ENCODE measurements at places on chromosomes 3 and 15. TPM values are rescaled to one million over a fixed set of nuclear protein-coding genes. Genes with fewer than 3 reads are reported as not detected.
A peak's percentile ranks its signal among the peaks of the same experiment; 100 is the strongest.

DNA sequence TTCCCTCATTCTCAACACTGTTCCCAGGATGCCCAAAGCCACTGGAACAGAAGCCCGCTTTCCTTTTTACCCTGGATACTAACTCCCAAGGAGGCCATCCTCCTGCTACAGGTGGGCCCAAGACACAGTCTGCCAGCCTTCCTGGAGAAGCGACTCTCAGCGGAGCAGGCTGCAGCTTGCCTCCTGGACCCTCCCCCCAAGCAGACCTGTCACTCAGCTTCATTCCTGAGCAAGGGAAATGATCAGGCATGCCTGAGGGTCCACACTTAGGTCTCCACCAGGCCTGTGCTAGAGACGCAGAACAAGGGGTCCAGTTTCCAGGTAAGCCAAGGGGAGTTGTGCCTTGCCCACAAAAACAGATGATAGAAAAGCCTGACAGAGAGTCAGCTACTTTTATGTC, 62.8 kb downstream of the SLCO2A1 start:
- no peak overlapping the region for H3K4me3 ChIP-seq
- no peaks in the 10 kb centered on the region for H3K36me3 ChIP-seq
- DNase-seq = no peak
- no peaks in the 10 kb centered on the region for H3K27me3 ChIP-seq
- H3K27ac ChIP-seq = no peak overlapping the region

GRCh38 chr3:190024912-190025311, 95.8 kb downstream of the P3H2 start:
- no peak overlapping the region for H3K4me3 ChIP-seq
- H3K27me3 ChIP-seq = peaks cover 4% of the 10 kb centered on the region
- no peak overlapping the region for H3K27ac ChIP-seq
- no peaks in the 10 kb centered on the region for H3K4me1 ChIP-seq

- DNase-seq = peak; percentile 20
- peaks cover 80% of the 10 kb centered on the region for H3K4me1 ChIP-seq
- H3K36me3 ChIP-seq = peaks cover 16% of the 10 kb centered on the region
Observed at GRCh38 chr15:85543741-85544155, 163.3 kb downstream of the AKAP13 start.

DNA sequence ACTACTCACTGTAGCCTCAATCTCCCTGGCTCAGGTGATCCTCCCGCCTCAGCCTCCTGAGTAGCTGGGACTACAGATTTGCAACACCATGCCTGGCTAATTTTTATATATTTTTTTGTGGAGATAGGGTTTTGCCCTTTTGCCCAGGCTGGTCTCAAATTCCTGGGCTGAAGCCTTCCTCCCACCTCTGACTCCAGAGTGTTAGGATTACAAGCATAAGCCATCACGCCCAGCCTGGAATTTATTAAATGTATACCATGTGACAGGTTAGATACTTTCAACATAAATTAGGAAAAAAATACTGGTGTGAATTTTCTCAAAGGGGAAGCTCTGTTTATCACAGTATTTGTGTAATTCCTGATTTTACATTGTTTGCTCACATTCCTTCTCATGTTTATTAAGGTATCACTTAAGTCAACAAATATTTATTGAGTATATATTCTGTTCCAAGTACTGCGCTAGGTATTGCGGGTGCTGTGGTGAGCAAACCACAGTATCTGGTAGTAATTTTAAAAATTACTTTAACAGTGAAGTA, 24.8 kb downstream of the PPP4R2 start:
- no peak for DNase-seq
- H3K27me3 ChIP-seq = no peaks in the 10 kb centered on the region
- H3K36me3 ChIP-seq = peaks cover 14% of the 10 kb centered on the region
- peaks cover 71% of the 10 kb centered on the region for H3K4me1 ChIP-seq

The LRRC2 gene
- total RNA-seq = not detected

The LYZL4 gene
- total RNA-seq = not detected

GRCh38 chr3:87333393-87333892, 57.1 kb upstream of the POU1F1 start:
- H3K27me3 ChIP-seq = peaks cover 2% of the 10 kb centered on the region
- no peak overlapping the region for H3K4me3 ChIP-seq
- H3K27ac ChIP-seq = peak overlapping the region; percentile 87
- H3K4me1 ChIP-seq = peaks cover 21% of the 10 kb centered on the region
- peak; percentile 62 for DNase-seq

DNA sequence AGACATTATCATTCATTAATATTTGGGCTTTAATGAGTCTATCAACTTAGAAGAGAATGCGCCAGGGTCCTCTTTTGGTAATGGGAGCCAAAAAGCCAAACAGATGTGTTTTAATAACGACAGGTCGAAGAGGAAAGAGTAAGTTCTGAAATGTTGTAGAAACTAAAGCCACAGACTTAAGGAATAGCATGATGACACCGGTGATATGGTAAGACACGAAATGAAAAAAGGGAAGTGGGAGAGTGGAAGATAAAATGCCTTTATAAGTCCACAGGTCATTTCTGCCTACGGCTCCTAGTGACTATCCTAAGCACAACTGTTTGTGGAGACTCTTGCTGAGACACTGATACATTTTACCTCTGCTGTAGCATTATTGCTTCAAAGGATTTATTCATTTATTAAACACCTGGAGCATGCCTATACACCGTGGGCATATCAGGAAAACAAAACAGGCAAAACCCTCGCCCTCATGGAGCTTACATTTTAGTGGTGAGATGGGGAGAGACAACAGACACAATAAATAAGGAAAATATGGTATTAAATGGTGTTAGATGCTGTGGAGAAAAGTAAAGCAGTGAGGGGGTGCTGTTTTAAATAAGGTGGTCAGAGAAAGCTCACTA, 11.7 kb upstream of the CD47 start:
- no peaks in the 10 kb centered on the region for H3K36me3 ChIP-seq
- no peak for DNase-seq
- H3K4me1 ChIP-seq = peaks cover 30% of the 10 kb centered on the region

The RASA2 gene
- total RNA-seq = 35.0 TPM

- no peaks in the 10 kb centered on the region for H3K27me3 ChIP-seq
- H3K4me1 ChIP-seq = no peaks in the 10 kb centered on the region
- H3K36me3 ChIP-seq = peaks cover 3% of the 10 kb centered on the region
- no peak overlapping the region for H3K4me3 ChIP-seq
Observed at GRCh38 chr3:66898155-66898554, 100.0 kb upstream of the KBTBD8 start.

The CNTN4 gene
- total RNA-seq = not detected

The PIF1 gene
- total RNA-seq = 23.6 TPM

GRCh38 chr3:16881896-16882630, 2.7 kb upstream of the PLCL2 start:
- H3K36me3 ChIP-seq = peaks cover 8% of the 10 kb centered on the region
- no peak overlapping the region for H3K4me3 ChIP-seq
- no peak overlapping the region for H3K27ac ChIP-seq
- H3K27me3 ChIP-seq = no peaks in the 10 kb centered on the region
- peaks cover 8% of the 10 kb centered on the region for H3K4me1 ChIP-seq

DNA sequence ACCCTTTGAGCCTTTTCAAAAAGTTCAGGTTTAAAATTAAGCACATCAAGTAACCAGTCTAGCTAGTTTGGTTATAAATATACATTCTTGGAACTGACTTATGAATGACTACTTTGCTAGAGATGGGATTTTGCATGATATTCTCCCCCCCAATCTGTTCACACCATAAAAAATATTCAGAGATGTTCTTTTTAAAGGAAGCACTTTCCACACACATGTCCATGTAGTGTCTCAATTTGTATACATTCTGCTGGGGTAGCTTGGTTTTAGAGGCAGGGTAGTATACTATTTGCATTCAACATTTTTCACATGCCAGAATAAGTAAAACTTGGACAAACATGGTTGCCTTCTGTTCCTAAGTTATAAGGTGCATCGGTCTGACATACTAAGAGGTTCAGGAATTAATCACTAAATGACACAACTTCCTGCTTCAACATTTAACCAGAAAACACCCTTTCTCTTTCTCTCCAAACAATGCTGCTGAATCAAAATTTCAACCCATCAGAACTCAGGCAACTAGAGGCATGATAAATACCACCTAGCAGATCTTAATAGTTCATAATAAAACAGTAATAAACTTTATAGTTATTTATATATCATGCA, 57.0 kb downstream of the SUMF1 start:
- peaks cover 17% of the 10 kb centered on the region for H3K36me3 ChIP-seq
- no peaks in the 10 kb centered on the region for H3K27me3 ChIP-seq
- peak overlapping the region; percentile 34 for H3K4me3 ChIP-seq
- peaks cover 47% of the 10 kb centered on the region for H3K4me1 ChIP-seq
- peak overlapping the region; percentile 79 for H3K27ac ChIP-seq

GRCh38 chr15:72940229-72940622, 112.0 kb upstream of the NEO1 start:
- H3K4me3 ChIP-seq = no peak overlapping the region
- no peaks in the 10 kb centered on the region for H3K4me1 ChIP-seq
- no peak for DNase-seq
- no peaks in the 10 kb centered on the region for H3K36me3 ChIP-seq

GRCh38 chr15:101070502-101071273, 151.5 kb downstream of the LRRK1 start:
- peak overlapping the region; percentile 66 for H3K27ac ChIP-seq
- no peak for DNase-seq
- H3K4me3 ChIP-seq = no peak overlapping the region
- H3K36me3 ChIP-seq = no peaks in the 10 kb centered on the region

DNA sequence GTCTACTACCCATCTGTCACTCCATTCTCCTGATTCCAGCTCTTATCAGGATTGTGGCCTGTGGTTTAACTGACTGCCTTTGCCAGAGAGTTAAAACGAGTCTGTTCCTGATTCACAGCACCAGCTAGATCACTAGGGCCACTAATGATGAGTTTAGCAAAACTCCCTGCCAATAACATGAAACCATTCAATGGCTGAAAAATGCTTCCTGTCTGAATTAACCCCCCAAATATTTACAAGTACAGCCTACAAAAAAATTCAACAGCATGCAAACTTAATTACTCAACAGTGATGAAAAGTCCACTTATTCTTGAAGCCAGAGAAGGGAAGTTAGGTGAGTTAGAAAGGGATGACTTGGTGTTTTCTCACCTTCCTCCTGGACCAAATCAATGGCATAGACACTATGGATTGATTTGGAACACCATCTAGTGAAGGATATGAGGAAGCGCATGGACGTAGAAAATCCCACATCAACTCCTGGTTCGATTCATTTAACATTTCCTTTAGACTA, 141.4 kb downstream of the TGFBR2 start:
- no peak overlapping the region for H3K27ac ChIP-seq
- peaks cover 2% of the 10 kb centered on the region for H3K27me3 ChIP-seq

The IL17RE gene
- total RNA-seq = 1.9 TPM

The GPR149 gene
- not detected for total RNA-seq

DNA sequence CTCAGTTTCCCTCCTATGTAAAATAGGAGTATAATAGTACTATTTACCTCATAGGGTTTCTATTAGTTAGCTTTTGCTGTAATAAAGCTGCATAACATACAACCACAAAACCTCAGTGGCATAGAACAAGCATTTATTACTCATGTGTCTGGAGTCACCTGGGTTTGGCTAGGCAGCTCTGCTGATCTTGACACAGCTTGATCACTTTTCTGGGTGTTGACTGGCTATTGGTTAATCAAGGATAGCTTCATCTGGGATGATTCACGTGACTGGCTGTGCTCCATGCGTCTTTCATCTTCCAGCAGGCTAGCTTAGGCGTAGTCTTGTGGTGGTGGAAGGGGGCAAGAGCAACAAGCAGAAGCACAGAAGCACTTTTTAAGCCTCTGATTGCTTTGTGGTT, 112.6 kb downstream of the SQOR start:
- no peaks in the 10 kb centered on the region for H3K4me1 ChIP-seq
- H3K4me3 ChIP-seq = no peak overlapping the region
- no peak for DNase-seq
- no peaks in the 10 kb centered on the region for H3K36me3 ChIP-seq
- H3K27ac ChIP-seq = no peak overlapping the region
- H3K27me3 ChIP-seq = peaks cover 1% of the 10 kb centered on the region

DNA sequence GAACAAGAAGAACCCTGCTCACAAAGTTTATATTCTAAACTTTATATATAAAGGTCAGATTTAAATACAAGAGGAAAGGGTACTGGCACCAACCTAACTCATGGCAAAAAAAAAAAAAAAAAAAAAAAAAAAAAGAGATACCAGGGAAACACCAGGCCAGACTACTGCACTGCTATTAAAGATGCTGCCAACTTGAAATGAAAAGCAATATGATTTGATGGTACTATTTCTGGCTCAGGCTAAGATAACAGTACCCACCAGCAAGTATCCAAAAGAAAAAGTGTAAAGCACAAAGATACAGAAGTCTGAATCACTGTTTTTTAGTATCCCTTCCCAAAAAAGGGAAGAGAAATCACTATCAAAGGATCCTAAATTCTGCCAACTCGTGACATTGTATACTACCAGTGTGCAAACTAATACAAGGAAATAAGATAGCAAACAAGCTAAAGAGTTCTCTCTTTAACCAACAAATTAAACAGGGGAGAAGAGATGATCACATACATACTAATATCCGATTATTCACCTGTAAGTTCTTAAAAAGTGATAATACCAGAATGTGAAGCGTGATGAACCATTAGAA, 28.4 kb downstream of the PEAK1 start:
- no peak overlapping the region for H3K4me3 ChIP-seq
- peaks cover 7% of the 10 kb centered on the region for H3K36me3 ChIP-seq
- DNase-seq = no peak
- H3K27ac ChIP-seq = no peak overlapping the region

- H3K27me3 ChIP-seq = no peaks in the 10 kb centered on the region
- no peak for DNase-seq
- H3K36me3 ChIP-seq = peaks cover 2% of the 10 kb centered on the region
- H3K4me3 ChIP-seq = no peak overlapping the region
- no peak overlapping the region for H3K27ac ChIP-seq
- H3K4me1 ChIP-seq = peaks cover 31% of the 10 kb centered on the region
Observed at GRCh38 chr3:100069472-100069871, 44.8 kb downstream of the FILIP1L start.

The FBXL22 gene
- 0.48 TPM for total RNA-seq

The DUOX1 gene
- 0.74 TPM for total RNA-seq

GRCh38 chr3:125322166-125322565, 53.0 kb downstream of the ZNF148 start:
- no peak for DNase-seq
- H3K4me1 ChIP-seq = peaks cover 10% of the 10 kb centered on the region
- H3K27ac ChIP-seq = no peak overlapping the region
- H3K27me3 ChIP-seq = no peaks in the 10 kb centered on the region

GRCh38 chr3:171932153-171932611, 89.0 kb downstream of the TMEM212 start:
- peaks cover 5% of the 10 kb centered on the region for H3K27me3 ChIP-seq
- peaks cover 3% of the 10 kb centered on the region for H3K4me1 ChIP-seq
- no peak for DNase-seq
- no peaks in the 10 kb centered on the region for H3K36me3 ChIP-seq
- no peak overlapping the region for H3K27ac ChIP-seq
- no peak overlapping the region for H3K4me3 ChIP-seq

DNA sequence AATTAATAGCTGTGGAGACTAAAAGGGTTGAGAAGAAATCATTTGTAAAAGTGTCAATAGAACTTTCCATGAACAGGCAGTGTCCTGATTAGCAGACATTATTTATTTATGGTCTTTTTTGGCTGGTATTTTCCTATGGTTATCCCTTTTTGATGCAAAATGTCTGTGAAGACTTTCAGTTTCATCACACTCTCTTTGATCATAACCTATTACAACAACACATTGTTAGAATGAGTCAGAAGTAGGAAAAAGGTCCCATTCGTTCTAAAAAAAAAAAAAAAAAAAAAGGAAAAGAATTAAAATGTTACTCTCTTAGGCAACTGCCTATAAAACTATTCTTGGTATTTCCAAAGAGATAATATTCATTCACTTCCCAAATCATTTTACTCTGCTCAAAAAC, 62.1 kb downstream of the SLC49A4 start:
- H3K4me3 ChIP-seq = no peak overlapping the region
- no peaks in the 10 kb centered on the region for H3K27me3 ChIP-seq
- DNase-seq = no peak
- no peak overlapping the region for H3K27ac ChIP-seq

Data from activated CD4-positive, alpha-beta memory T cell treated with anti-CD3 and anti-CD28 coated beads for 36 hours (primary cell).